Stimulated activated CD8-positive, alpha-beta memory T cell treated with anti-CD3 and anti-CD28 coated beads, Interleukin-4, amount 100 ng/mL, for 1 hour (primary cell): ENCODE measurements at places on chromosomes 1 and 21.

DNA sequence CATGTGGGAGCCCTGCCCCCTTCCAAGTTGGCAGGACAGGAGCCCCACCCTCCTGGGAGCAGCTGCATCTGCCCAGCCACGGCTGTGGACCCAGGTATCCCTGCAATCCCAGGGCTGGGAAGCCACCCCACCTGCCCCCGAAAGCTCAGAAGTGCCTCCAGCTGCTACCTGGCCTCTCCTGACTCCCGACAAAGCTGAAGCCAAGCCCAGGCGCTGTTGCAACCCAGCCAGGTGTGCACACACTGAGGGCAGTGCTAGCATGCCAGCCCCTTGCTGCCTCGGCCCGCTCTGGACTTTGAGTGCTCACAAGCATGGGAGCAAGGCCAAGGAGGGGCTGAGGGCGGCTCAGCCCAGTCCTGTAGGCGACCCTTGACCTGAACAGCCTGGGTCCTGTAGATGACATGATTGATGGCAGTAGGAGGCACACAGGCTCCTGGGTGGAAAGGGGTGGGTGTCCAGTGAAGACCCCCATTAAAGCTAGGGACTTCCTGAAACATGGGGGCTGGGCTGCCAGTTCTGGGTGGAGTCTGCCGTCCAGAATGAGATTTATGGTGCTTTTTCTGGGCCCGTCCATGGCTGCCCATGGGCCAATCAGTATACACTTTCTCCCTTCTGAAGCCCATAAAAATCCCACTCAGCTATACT is 2.8 kb upstream of the SSU72 start:
- DNase-seq: no peak

DNA sequence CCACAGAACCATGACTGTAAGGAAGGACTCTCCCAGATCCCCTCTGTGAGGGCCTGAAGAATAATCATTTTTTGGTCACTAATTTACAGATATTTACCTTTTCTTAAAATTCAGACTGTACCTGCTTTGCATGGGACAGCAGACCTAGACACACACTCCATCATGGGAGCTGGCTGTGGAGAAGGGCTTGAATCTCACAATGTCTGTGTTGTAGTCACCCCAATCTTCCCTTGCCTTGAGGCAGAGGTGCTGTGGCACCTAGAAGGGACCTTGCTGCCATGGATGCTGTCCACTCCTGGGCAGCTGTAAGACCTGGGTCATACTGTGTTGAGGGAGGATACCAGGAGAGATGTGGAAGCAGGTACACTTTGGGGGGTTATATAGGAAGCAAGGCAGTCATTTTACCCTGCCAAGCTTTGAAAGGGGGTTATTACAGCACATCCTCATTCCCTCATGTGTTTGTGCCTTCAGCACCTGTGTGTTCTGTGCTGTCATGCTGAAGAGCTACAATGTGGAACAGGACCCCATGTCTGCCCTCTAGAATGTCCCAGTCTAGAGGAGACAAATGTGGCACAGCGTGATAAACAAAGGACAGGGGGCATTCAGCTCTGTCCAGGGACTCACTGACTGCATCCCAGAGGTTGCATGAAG is 27.1 kb downstream of the TRAF5 start:
- no peak for DNase-seq

DNA sequence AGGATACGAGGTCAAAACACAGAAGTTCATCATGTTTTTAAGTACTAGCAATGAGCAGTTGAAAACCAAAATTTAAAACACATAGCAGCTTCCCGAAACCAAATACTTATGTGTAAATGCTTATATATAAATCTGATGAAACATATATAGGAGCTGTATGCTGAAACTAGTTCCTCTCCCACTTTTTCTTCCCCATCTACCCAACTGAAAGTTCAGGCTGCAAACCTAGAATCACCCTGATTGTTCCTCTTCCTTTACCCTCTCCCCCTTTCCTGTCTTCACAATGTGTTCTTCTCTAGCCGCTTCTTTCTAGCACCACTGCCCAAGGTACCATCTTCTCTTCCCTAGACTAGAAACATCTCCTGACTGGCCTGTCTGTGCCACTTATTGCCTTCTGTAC is 90.6 kb downstream of the ST3GAL3 start:
- no peak for DNase-seq

DNA sequence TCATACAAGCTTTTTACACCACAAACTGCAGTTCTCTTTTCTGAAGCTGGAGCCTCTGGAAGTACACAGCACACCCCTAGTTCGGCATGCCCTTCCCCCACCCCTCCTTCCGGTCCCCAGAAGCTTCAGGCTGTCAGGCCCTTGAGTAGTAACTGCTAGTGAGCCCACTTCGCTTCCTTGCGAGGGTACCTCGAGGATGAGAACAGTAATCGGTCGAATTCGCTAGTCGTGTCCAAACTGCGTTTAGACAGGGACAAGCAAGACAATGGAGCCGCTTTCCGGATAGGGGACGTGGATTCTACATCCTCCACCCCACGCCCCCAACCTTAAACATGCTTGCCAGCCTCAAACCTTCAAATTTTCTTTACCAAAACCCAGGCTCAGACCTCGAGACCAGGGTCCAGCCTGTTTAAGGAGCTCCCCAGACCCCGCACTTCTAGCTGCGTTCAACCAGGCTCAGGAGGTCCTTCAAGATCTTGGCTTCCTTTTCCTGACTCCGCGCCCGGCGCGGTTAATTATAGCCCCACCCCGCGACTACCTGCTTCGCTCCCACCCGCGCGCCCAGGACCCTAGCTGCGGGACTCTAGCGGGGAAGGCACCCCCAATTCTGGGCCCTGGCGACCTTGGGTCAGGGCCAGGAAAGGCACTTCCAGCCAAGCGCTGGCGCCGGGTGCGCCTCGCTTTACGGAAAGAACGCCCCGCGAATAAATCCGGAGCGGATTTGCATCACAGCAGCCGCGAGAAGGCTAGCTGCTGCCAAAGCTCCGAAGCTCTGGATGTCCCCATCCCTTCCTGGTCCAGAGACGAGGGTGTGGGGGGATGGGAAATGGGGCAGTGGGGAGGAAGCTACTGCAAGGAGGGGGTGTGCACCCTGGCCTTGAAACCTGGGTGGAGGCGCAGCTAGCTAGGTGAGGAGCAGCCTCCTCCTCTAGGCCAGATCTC is 8.1 kb upstream of the TSPAN1 start:
- no peak for DNase-seq

DNA sequence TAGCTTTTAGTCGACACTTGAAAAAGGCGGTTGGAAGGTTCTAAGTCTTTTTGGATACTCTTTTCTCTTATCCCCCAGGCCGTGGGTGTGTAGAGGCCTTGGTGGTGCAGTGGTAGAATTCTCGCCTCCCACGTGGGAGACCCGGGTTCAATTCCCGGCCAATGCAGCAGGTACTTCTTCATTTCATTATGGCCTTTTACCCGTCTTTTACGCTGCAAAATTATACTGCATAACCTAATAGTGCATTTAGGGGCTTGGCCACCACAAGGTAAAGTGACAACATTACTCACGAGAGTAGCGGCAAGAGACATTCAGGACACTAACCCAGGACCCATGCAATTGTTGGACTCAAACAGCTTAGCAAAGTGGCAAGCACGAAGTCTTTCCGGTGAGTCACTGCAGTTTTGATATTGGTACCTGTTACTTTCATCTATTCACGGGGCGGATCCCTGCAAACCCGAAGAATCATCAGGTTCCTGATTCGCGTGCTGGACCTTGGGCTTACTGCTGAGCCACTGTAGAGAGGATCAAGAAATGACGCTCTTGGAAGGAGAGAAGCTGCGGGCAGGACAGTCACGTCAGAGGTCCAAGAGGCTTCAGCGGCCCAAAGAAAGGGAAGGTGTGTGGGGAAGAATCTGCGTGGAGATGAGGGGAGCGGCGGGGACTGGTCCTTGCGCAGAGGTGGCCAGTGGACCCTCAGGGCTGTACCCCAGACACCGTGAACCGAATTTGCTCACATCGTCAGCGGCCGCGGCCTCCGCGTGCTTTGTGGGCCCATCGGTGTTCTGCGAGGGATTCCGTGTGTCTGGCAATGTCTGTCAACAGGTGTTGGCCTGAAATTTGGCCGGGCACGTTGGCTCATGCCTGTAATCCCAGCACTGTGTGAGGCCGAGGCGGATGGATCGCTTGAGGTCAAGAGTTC is 12.9 kb upstream of the RNU1-4 start:
- no peak for DNase-seq

GRCh38 chr1:110005971-110006370 is 21.4 kb downstream of the AHCYL1 start:
- DNase-seq: no peak

DNA sequence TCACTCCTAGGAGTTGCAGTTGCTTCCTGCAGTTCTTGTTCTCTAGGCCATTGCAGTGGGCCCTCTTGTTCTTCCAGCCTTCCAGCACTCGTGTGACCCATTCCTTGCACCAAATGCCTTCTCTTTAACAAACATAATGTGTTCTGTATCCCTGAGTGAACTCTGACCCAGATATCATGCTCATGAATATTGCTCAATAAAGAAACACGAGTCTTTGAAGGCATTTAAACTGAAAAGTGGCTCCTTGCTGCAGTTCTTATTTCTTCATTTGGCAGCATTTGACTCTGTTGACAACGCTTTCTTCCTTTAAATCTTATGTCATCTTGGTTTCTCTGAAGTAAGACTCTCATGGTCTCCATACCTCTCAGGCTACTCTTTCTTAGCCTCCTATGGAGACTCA is 100.7 kb upstream of the PDE4B start:
- no peak for DNase-seq

GRCh38 chr1:218330043-218330623 is 15.0 kb upstream of the TGFB2 start:
- no peak for DNase-seq

- no peak for DNase-seq
Observed at GRCh38 chr1:224433701-224434672, 610 bp downstream of the WDR26 start.

GRCh38 chr1:41641941-41642527 is 157.6 kb upstream of the EDN2 start:
- no peak for DNase-seq

GRCh38 chr1:29697391-29697780 is 461.1 kb downstream of the PTPRU start:
- no peak for DNase-seq
